Activated CD4-positive, CD25-positive, alpha-beta regulatory T cell (primary cell): ENCODE measurements at places on chromosomes 2 and 18.

DNA sequence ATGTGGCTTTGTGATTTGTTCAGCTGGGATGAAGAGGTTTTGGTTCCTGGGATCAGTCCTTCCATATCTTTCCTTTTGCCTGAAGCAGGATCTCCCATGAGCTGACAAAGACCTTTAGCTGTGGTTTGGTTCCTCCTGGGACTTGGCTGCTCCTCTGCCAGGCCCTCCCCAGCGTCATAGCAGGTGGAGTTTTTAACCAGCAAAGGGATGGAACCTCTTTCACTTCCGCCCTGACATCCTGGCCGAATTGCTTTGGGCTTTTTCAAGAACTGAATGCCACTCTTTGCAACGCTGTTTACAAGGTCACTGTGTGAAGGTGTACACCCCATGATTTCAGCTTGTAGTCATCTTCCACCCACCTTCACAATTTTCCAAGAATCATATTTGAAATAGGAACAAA, 390 bp downstream of the PCARE start:
- no peak for DNase-seq

GRCh38 chr2:171762879-171763573, 75.8 kb downstream of the DYNC1I2 start:
- DNase-seq, result no peak

- no peak for DNase-seq
These were observed 1.6 kb downstream of the WDR7 start for GRCh38 chr18:56652802-56653201.

GRCh38 chr2:9995059-9995458, 43.6 kb downstream of the GRHL1 start:
- no peak for DNase-seq

GRCh38 chr2:120331903-120332302, 14.0 kb upstream of the INHBB start:
- no peak for DNase-seq

DNA sequence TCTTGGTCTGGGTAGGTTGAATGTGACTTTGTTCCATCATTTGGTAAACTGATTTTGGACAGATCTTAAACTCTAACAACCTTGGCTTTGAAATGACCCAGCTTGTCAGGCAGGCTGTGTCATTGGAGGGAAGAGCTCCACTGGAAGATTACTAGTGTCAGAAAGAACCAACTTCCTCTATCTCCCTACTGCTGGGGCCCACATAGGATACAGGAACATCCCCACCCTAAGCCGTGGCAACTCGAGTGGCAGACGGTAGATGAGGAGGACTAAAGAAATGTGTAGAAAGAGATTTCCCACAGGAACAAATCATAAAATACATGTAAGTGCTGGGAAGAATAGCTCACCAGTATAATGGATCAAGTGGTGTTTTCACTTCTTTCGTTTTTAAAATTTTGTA, 4.3 kb upstream of the G6PC2 start:
- no peak for DNase-seq

GRCh38 chr2:181393472-181393871, 63.7 kb upstream of the ITGA4 start:
- DNase-seq, result no peak

- no peak for DNase-seq
These were observed 3.8 kb downstream of the MZT2B start for GRCh38 chr2:130185896-130186295.

- no peak for DNase-seq
These were observed 67.6 kb downstream of the OLA1 start for GRCh38 chr2:174180726-174181236.

- no peak for DNase-seq
These were observed 284.3 kb downstream of the ERBB4 start for GRCh38 chr2:212254339-212254738.

- DNase-seq, result no peak
These were observed 41.1 kb downstream of the ASB1 start for GRCh38 chr2:238467792-238468191.

- no peak for DNase-seq
These were observed 282.9 kb upstream of the RGPD4 start for GRCh38 chr2:107543793-107544192.

- no peak for DNase-seq
These were observed 452.7 kb downstream of the TGIF1 start for GRCh38 chr18:3902676-3903075.

- no peak for DNase-seq
These were observed 20.0 kb downstream of the KCNIP3 start for GRCh38 chr2:95317123-95317500.

DNA sequence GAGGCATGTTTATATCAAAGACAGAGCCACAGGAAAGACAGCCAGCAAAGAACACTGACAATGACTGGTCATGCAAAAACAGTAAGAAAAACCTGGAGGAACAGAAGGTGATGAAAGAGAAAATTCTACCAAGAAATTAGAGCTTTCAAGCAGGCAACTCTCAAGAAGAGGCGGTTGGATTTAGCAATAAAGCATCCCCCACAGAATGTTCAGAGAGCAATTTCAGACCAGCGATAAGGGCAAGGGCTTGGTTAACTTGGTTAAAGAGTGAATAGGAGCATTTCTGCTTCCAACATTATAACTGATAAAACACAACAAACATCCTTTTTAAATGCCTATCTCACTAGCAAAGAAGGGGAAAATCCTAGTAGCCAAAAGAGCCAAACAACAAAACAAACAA, 68.0 kb upstream of the NCKAP5 start:
- no peak for DNase-seq

DNA sequence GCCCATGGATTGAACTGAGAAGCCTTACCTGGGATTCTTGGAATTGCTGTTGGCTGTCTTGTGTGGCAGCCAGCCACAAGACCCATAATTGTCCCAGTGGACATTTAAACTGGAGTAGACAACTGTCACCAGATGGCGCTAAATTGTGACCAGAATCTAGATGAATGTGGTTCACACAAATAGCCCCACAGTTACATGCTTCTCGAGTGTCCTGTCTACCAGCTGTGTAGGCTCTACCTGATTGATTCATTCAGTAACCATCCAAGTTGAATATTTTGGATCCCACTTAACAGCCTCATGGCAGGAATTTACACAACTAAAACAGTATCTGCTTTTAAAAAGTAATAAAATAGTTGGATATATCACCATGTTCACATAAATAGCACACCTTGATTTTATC, 73.2 kb downstream of the MAP4K4 start:
- DNase-seq, result no peak

- DNase-seq, result no peak
These were observed 286.7 kb upstream of the CYRIA start for GRCh38 chr2:16952368-16952767.

GRCh38 chr2:176507786-176508185, 238.5 kb downstream of the MTX2 start:
- DNase-seq, result no peak

DNA sequence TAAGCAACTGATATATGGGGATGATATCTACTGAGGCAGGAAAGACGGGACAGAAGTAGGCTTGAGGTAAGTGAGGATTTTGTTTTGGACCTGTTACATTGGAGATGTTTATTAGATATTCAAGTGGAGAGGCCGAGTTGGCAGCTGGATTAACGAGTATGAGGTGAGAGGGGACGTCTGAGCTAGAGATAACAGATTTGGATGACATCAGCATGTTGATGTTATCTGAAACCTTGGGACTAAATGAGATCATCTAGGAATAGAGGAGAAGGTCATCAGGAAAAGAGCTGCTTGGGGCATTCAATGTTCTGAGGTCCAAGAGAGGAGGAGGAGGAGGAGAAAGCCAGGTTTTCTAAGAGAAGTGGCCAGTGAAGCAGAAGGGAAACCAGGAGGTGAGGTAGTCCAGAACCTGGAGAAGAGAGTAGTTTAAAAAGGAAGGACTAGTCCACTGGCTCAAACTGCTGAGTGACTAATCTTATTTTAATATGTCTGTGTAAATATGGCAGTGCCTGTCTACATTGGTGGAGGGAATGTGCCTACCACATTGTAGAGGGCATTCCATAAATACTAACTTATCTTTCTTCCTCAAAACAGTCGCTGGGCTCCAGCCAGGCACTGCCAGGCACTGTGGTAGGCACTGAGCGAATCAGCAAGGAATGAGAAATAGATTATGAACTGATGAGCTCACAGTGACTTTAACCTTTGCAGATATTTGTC, 488.3 kb downstream of the DLGAP1 start:
- DNase-seq, result no peak

DNA sequence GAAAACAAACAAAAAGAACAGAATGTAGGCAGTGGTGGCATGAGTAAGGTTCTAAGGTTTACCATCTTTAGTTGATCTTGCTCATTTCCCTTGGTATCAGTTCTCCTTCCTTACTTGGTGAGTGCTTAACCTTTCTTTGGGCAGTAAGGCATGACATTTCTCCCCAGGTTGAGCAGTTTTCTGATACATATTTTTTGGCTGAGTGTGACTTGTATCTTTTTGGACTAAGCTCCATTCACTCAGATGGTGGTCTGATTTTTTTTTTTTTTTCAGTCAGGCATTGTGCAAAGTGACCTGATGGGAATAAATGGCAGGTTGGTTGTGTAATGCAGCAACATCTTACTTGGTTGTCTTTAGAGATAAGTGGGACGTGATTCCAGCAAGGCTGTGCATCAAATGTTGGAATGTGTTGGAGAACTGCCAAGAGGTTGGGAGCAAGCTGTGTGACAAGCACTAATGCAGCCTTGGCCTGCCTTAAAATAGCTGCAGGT, 15.1 kb downstream of the SPTBN1 start:
- no peak for DNase-seq

DNA sequence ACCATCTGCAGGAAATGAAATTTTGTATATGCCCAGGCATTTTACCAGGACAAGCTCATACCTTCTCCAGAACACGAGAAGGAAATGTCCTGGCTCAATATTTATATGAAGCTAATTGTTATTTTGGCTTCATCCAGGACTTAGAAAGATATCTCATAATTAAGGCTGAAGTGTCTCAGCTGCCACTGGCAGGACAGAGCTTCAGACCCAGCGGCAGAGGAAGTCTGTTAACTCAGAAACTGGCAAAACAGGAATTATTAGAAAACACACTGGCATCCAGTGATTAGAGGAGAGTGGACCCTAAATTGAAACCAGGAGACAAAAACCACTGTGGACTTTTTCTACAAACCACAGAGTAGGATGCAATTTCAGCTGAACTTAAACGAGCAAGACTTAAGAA, 329.7 kb downstream of the CYRIA start:
- no peak for DNase-seq

- no peak for DNase-seq
These were observed 99.1 kb downstream of the MREG start for GRCh38 chr2:215914054-215914776.

DNA sequence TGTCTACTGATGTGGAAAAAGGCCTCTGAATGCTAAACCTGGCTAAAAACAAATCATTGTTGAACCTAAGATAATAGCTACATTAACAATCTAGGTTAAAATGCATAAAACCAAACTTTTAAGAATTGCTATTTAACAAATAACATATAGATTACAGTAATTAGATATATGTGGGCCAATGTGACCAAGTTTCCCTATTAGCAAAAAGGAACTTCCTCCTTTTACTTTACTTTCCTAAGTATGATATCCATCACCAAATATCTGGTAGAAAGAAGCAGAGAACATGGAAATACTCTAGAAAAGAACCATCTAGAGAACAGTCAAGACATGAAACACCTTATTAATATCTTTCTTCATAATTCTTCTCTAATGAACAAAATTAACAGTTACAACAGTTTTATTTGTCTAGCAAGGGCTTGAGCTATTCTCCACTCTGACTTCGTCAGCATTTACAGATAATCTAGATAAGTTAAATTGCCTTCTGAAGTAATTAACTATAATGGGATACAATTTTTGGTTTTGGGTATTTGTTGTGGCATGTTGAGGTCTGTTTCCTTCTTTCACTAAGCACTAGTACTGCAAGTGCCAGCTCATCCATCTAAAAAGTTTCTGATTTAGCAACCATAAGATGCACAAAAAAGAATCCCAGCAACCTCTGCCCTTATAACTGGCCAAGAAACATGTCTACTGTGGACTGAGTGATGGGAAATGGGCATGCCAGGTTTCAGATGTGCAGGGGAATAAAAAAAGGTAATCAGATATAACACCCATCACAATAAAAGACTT, 53.3 kb downstream of the MEMO1 start:
- no peak for DNase-seq

DNA sequence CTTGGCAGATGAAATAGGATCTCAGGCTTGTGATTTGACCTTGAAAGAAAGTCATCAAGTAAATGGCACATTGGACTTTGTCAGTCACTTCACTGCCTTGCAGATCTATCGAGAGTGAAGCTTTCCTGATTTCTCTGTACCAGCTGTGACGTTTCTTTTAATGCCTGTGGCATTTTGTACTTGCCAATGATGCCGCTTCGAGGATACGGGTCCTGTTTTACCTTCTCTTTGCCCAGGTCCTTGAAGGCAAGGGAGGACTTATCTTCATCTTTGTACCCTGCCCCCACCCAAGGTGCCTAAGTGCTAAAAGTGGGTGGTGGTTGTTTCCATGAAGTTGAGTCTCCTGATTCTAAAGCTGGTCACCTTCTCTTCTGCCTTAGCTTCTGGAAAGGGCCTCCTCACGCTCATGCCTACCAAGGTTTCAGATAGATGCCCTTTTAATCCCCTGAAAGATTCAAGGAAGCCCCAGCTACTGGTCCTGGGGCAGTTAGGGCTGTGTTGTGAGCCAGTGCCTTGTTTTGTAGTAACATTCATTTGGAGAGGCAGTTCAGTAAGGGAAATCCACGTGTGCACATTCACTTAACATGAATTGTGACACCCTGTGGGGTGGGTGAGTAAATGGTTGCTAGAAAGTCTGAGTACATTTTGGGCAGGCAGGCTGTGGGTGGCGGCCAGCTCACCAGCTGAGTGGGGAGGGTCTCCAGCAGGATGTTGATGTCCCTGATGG, 6.1 kb downstream of the LBH start:
- DNase-seq, result no peak

DNA sequence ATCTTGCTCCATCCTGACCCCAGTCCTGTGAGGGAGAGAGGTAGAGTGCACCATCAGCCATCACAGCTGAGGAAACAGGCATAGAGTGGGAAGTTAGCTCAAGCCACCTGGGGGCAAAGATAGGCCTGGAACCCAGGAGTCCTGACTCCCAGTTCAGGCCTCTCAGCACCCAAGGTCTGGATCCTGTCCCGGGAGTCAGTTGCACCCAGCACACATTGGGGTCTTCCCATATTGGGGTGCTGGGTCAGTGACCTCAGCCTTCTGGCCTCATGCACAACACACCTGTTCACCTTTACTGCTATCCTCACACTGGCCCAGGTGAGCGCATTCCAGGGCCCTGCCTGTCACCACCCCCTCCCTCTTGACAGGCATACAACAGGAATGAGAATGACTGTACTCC, 24.7 kb downstream of the ST8SIA5 start:
- DNase-seq, result no peak

GRCh38 chr2:207308519-207309224, 142.9 kb upstream of the KLF7 start:
- no peak for DNase-seq

GRCh38 chr18:49081511-49082155, 130.9 kb upstream of the SMAD7 start:
- DNase-seq, result no peak
